ENCODE measurements at places on chromosomes 4 and X. TPM values are rescaled to one million over a fixed set of nuclear protein-coding genes. Genes with fewer than 3 reads are reported as not detected.
A peak's percentile ranks its signal among the peaks of the same experiment; 100 is the strongest.

DNA sequence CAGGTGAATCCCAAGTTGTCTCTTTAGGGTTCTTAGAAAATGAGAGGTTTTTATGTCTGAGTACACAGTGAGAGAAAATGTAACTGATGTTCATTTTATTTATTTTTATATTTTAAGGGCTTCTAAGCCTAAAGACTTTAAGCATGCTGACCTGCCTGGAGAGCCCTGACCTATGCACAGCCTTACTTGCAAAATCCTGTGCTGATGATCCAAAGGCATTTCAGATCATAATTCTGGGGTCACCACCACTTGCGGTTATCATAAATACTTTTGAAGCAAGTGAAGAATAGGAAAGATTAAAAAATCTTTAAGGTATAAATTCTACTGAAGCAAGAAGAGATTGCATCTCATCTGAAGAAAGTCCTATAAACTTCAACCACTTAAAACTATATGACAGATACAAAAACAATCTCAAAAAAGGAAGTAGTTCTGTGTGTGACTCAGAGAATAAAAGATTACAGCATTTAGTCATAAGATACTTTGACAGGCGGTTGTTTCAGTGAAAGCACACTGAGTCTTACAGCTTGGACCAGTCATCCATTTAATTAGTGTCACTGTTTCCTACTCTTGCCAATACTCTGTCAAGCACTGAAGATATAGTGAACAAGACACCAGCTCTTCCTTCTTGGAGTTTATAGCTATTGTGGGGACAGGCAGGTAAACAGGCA is 245.2 kb upstream of the DIPK2B start:
- peak; percentile 76 for DNase-seq

DNA sequence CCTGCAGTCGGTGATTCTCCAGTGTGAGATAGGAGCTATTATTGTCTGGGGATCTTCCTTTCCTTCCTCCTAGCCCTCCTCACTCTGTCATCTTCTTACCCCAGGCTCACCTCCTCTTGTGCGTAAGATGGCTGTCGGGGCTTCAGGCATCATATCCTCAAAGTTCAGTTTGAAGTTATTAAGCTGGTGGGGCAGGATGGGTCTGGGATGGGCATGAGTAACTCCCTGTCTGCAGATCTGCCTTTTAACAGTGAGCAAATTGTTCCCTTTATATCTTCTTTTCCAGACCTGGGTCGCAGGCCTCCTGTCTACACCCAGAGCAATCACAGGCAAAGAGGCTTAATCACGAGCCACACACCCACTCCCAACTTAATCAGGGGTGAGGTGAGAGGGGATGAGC is 900 bp upstream of the MTMR1 start:
- no peak for DNase-seq

GRCh38 chr4:26429910-26430309 is 60.4 kb downstream of the CCKAR start:
- DNase-seq = no peak

- peak; percentile 30 for DNase-seq
Observed at GRCh38 chrX:71095981-71096759, 519 bp downstream of the FOXO4 start.

DNA sequence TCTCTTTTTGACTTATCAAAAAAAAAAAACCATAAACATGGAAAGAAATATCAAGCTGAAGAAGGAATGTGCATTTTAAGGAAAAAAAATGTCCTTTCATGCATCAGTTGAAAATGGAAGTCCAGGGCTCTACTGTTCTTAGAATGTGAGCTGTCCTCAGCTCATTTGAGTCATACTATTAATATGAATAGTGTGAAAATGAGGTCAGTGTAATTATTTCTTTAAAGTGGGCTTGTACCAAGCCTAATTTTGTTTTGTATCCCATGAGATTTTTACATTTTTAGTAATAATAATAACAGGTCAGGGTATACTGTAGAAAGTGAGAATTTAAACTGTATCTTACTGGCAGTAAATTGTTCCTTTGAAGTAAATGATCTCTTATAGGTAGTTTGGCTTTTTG is 148.5 kb downstream of the NAA11 start:
- no peak for DNase-seq

DNA sequence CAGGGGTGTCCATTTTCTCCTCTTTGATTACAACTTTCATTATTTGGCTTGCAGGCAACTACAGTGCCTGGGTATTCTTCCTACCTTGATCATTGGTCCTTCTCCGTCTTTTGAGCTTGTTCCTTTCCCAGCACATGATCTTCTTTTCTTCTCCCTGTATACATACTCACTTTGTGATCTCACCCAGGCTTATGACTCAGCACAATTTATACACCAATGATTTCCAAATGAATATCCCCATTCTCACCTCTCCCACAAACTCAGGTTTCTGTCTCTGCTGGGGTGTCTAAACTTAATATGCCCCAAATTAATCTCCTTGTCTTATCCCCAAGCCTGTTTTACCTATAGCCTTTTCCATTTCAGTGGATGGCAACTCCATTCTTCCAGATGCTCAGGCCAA is 19.5 kb upstream of the C4orf54 start:
- no peak for DNase-seq

DNA sequence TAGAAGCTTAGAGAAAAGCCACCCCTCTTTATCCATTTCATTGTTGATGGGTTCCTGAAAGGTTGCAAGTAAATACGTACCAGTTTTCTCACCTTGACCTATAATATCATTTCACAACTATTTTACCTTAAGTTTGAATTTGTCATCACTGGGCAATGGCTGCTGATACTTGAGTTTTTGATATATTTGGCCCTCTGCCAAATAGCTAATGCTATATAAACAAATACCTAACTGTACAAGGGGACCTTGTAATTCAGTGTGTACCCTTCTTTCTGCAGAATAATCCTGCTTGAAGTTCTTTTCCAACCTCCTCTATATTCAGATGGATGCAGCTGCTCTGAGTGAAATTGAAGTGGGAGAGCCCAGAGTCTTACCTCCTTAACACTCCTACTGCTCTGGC is 19.0 kb upstream of the GLUD2 start:
- DNase-seq = no peak

- DNase-seq = no peak
Observed at GRCh38 chr4:54173281-54173912, 55.7 kb upstream of the PDGFRA start.

DNA sequence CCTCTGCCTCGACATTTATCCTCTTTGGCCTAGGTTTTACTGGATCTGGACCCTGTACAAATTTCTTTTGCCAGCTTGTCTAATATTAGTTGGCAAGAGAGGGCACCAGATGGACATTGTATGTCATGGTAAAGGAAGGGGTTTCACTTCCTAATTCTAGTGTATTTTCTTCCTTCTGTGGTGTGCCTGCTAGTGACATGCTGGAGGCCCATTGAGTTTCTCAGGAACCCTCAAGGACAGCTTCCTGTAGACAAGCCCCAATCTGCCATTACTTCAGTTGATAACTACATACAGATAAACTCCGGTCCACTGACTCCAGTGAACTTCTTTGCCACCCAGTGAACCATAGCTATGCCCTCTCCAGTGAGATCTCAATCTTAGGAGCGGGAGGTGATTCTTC is 116.9 kb downstream of the STPG2 start:
- DNase-seq = no peak

GRCh38 chr4:123170843-123171242 is 225.8 kb upstream of the SPRY1 start:
- peak; percentile 4 for DNase-seq

DNA sequence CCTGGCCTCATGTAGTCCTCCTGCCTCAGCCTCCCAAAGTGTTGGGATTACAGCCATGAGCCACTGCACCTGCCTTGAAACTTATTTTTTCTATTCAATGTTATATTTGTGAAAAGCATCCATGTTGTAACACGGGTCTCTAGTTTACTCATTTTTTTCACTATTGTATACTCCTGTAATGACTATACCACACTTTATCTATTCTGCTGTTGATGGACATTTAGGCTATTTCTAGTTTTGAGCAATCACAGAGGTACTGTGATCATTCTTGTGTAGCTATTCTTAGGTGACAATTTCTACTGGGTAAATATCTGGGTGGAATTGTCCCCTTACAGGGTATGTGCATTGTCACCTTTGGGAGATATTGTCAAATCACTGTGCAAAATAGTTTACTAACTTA is 3.6 kb downstream of the DRP2 start:
- no peak for DNase-seq

- no peak for DNase-seq
Observed at GRCh38 chr4:66842026-66842723, 703.1 kb downstream of the CENPC start.

- peak; percentile 11 for DNase-seq
Observed at GRCh38 chr4:159077702-159078495, 25.0 kb upstream of the RAPGEF2 start.

DNA sequence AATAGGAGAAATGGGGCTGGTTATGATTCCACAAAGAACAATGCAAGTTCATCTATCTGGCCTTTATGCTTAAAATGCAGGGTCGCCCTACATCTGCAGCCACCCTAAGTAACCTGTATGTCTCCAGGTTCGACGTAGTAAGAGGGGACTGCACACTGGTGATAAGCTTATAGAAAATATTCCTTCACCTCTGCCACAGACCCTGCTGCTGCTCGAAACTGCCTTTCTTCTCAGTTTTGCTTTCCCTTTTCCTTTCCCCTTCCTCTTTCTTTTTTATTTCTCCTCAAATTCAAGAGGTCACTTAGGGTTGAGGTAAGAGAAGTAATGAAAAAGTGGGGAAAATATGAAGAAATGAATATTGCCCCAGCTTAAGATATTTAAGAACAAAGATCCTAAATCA is 123.5 kb downstream of the DCHS2 start:
- no peak for DNase-seq

DNA sequence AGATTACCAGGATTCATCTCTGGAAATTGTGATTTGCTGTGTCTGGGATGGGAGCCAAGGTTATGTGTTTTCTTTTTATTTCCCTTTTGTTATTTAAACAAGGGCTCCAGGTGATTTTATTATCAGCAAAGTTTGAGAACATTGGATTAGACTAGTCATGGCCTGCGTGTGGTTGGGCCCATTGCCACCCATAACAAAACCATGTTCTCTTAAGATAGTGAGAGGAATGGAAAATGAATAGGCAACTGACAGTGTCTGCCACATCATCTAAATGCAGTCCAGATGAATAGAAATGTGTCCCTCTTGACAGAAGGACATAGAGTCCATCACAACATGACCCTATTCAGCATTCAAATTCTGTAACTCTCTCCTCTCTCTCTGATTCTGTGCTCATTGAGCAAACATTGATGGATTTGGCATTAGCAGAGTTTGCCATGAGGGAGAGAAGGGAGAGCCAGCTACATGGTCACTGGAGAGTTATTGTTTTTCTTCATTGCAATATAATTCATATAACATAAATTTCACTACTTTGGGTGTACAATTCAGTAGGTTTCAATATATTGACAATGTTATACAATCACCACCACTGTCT is 11.7 kb downstream of the XK start:
- no peak for DNase-seq

- peak; percentile 42 for DNase-seq
Observed at GRCh38 chr4:27684610-27685011, 824.0 kb downstream of the STIM2 start.

DNA sequence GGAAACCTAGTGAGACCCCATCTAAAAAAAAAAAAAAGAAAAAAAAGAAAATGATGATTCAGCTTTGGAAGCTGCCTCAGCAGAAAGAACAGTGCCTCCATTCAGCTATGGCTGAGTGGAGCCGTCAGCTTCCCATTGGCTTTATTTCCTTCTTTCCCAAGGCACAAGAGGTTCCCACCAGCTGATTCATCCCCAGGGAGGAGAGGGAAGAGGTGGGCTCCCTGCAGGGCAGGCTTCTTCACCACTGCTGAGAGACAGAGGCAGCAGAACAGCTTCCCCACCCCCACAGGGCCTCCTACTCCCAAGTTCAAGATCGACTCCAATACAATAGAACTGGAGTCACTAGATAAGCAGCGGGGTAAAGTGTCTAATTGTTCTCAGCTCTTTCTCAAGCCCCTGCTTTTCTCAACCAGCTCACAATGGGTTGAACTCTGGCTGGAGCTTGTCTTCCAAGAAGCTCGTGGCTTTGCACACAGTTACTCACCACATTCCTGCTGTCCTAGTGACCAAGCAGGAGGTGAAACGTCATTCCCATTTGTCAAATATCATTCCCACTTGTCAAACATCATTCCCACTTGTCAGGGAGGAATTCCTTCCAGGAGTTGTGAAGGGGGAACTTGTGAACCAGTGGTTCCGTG is 47.8 kb downstream of the FHDC1 start:
- peak; percentile 45 for DNase-seq

DNA sequence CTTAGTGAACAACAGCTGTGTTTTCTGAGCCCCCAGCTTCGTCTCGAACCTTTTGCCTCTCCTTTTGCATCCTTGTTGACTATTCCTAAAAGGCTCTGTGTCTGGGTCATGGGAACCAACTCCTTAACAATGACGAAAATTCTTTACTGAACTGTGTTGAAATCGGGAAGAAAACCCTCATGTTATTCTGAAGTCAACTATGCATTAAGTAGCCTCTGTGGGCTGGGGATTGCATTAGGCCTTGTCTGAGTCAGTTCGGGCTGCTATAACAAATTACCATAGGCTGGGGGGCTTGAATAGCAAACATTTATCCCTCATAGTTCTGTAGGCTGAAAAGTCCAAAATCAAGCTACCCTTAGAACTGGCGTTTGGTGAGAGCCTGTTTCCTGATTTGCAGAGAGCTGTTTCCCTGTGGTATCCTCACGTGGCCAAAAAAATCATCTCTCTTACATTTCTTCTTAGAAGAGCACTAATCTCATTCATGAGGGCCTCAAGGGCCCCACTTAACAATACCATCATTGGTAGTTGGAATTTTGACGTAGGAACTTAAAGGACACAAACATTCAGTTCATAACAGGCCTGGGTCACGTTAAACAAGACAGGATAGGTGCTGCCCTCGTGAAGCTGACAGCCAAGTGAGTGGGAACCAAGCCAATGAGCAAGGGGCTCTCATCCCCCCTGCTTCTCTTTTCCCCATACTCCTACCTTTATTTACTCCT is 75.9 kb downstream of the CLNK start:
- peak; percentile 18 for DNase-seq

DNA sequence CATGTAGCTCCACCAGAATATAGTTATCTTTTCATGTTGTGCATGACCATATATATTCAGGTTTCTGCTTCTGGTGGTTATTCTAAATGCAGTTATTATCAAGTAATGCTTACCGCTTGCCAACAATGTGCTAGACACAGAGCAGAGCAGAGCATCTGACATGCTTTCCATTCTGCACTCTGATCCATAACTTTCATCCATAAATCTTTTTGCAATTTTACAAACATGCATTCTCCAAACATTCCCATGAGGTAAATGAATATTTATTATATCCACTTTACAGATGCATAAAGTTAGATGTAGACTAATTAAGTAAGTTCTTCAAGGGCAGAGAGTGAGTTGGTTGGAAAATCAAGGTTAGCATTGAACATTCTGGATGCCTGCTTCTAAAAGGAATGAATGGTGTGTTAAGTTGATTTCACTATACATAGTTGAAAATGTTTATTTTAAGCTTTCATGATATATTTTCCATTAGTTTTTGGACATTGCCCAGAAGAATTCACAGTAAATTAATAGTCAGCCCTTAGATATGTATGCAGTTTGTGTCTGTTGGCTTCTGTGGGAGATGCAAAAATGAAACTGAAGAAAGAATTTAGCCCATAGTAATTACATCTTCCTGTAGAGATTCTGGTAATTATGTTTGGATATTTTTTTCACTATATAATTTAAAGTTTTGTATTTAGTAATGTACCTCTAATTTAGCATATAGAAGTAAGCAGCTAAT is 867.8 kb downstream of the CCSER1 start:
- no peak for DNase-seq

The NPY5R gene
- total RNA-seq = not detected

The TCEAL9 gene
- total RNA-seq = 94.4 TPM

The TLR6 gene
- total RNA-seq = 3.9 TPM

The TNMD gene
- total RNA-seq = not detected

The CCSER1 gene
- total RNA-seq = not detected

The SYP gene
- not detected for total RNA-seq

The ANKRD50 gene
- 35.3 TPM for total RNA-seq

The CT83 gene
- total RNA-seq = not detected

The RRH gene
- not detected for total RNA-seq

The CT45A10 gene
- total RNA-seq = not detected
